C1 segment of cervical spinal cord (tissue), 14 donors: ENCODE measurements at places on chromosomes 5 and 9.
A peak's percentile ranks its signal among the peaks of the same experiment; 100 is the strongest.

- DNase-seq: peak; percentile 58
Observed at GRCh38 chr5:147688656-147689356, 93.7 kb downstream of the JAKMIP2 start.

- no peak for DNase-seq
Observed at GRCh38 chr5:101424530-101425175, 521.6 kb upstream of the ST8SIA4 start.

DNA sequence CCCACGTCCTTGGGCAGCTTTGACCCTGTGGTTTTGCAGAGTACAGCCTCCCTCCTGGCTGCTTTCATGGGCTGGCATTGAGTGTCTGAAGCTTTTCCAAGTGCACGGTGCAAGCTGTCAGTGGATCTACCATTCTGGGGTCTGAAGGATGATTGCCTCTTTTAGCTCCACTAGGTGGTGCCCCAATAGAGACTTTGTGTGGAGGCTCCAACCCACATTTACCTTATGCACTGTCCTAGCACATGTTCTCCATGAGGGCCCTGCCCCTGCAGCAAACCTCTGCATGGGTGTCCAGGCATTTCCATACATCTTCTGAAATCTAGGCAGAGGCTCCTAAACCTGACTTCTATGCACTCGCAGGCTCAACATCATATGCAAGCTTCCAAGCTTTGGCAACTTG, 644.2 kb upstream of the CDH9 start:
- no peak for DNase-seq

DNA sequence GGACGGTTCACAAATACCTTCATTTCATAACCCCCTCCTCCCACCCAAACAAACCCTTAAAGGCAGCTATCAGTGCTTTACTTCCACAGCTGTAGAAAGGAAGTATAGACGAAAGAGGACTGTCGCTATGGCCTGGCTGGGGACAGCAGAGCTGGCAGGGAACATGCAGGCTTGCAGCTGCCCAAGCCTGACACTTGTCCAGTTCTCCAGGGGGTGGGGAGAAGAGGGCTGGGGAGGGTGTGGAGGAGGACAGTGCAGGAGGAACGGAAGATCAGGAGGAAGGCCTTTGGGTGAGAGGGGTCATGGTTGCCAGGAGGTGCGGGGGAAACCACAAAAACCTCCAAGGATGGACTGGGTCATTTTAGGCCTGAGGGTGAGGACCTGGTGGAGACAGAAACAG, 25.9 kb downstream of the ARPC5L start:
- DNase-seq: no peak

- peak; percentile 88 for DNase-seq
Observed at GRCh38 chr9:128127990-128128835, 684 bp upstream of the PTGES2 start.

DNA sequence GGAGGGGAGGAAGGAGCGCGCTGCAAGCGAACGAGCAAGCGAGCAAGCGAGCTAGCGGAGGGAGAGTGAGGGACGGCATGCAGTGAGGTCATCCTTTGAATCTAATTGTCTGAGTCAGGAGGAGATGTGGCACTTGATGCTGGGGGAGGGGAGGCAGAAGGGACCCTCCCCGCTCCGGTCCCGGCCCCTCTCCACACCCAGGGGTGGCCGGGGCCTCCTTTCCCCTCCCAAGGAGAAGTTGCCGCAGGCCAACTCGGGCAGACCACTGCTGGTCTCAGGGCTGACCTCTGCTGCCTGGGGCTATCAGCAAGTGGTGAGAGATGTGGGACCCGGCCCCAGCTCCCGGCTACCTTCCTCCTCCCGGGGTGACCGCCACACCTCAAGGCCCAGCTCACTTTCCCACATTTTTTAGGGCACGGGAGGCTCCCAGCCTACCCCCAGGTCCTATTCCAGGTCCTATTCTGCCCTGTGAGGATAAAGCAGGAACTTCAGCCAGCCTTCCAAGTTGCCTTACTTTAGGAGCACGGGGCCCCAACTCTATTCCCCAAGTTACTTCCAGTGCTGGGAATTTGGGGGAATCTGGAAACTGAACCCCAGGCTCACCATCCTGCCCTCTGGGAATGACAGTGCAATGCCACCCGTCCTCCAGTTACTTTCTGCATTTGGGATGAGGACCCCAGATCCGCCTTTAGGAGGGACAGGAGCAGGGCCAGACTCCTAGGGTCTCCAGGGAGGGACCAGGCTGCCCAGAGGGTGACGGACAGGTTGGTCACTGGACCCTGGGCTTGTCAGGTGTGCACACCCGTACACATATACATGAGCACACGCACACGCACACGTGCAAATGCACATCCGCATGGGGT, 11.1 kb downstream of the CNTFR start:
- DNase-seq: peak; percentile 36

DNA sequence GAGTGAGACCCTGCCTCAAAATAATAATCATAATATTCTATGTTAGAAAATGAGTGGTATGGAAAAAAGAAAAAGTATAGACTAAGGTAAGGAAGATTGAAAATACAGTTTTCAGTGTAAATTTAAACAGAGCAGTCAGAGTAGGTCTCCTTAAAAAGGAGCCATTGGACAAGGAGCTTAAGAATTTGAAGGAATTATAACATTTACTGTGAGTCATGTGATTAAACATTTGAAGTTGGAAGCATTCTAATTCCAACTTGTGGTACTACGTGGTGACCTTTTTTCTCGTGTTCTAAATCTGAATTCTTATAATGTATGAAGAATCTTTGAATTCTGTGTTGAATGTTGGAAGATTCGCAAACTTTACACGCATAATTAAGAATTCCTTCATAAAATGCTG, 39.3 kb upstream of the TMEM171 start:
- DNase-seq: no peak

- no peak for DNase-seq
Observed at GRCh38 chr5:77638763-77639671, 504 bp upstream of the OTP start.

DNA sequence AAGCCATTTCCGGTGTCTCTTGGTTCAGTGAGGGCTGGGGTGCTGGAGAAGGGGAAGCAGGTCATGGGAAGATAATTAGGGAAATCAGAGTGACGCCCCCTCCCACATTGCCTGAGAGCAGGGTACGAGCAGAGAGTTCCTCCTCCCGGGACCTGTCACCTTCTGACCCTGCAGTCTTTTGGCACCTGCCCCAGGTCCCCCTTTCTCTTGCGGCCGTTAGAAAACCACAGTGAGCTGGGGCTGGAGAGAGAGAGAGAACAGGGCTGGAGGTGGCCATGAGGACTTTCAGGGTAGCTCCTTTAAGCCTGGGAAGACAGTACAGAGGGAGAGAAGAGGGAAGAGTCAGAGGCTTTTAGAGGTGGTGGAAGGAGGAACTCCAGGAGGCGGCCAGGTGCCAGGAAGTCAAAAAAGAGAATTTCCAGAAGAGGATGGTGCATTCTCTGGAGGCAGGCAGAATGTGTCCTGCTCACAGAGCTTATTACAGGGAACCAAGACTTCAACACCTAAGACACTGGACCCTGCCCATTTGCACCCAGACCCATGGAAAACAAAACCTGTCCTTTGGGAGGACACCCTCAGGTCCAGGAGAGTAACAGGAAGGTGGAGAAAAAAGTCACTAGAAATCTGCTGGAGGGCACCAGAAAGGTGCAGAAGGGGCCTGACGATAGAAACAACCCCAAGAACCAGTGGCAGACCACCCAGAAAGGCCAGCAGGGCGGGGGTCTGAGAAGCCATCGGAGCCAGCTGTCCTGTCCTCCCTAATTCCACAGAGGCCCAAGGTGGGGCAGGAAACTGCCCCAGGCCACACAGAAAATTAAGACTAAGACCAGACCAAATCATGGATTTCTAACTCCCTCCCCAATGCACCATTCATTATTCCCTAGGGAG, 6.5 kb upstream of the ACSL6 start:
- DNase-seq: no peak

DNA sequence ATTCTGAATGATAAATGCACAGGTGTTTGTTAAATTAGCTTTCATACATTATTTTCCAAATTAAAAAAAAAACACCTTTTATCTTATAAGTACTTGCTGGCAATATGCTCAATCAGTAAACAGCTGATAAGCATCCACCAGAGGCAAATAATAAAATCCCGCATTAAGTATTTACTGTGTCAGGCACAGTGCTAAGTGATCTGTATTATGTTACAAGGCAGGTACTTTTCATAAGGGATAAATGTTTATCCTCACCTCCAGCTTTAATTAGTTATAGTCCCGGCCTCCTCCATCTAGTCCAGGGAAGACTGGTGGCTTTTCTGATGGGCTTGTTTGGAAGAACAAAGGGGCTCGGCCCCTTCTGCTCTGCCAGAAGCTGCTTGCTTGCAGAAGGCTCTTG, 40.1 kb downstream of the PFDN1 start:
- DNase-seq: no peak

GRCh38 chr9:18881758-18882157, 151.3 kb downstream of the SAXO1 start:
- no peak for DNase-seq

GRCh38 chr5:116289276-116289675, 204.5 kb downstream of the COMMD10 start:
- DNase-seq: no peak

GRCh38 chr9:12930906-12931305, 156.1 kb downstream of the LURAP1L start:
- DNase-seq: no peak

DNA sequence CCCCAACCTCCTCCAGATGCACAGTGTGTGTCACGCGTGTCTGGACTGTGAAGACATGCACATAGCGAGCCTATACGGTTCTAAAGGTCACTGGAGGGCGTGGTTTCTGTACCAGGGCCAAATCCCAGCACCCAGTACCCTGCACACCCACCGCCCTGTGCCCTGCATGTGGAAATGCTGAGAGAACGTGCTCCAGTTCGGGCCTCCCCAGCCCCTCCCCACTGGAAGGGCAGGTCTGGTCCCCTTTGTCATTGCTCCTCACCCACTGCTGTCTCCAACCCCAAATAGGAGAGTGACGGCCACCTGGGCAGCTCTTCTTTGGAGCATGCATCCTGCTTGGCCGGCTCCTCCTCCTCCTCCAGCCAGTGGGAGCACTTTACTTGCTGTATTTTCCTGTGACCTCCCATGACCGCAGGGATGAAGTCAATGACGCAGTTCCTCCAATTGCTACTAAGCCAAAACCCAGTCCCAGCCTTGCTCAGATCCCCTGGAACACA, 116.7 kb downstream of the WNK2 start:
- no peak for DNase-seq

DNA sequence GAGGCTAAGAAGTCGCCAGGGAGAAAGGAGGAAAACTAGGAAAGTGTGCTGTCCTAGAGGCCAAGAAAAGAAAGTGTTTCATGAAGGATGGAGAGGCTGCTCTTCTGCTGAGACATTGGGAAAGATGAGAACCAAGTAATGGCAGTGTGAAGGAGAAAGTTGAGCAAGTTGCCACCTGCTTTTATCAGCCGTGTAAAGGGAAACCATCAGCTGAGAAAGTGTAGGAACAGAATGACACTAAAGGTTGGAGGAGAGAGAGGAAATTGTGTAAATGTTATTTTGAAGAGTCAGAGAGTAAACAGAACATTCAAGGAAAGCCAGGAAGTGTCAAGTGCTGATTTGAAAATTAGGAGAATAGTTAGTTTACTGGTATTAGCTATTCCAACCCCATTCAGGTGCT, 125.0 kb downstream of the CEMIP2 start:
- DNase-seq: no peak

DNA sequence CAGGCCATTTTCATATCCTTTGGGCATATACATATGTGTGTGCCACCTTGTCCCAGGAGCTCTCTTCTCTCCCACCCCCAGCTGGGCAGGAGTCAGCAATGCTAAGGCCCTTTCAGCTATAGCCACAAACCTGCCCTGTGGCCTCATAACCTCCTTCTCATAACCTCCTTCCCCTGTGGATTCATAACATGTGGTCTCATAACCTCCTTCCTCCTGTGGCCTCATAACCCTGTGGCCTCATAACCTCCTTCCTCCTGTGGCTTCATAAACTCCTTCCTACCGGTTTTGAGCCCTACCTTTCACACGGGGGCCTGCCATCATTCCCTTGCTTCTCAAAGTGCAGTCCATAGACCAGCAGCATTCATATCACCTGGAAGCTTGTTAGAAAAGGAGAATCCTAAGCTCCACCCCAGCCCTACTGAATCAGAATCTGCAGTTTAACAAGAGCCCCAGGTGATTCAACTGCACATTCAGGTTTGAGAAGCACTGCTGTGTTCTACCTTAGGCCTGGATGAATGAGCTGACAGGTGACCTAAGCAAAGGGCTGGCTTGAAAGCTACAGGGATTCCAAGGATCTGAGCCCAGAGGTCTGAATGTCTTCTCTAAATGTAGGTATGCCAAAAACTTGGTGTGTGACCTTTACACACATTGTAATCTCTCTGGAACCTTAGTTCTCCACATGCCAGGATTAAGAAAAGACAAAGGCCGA, 41.9 kb upstream of the PLPP6 start:
- no peak for DNase-seq

DNA sequence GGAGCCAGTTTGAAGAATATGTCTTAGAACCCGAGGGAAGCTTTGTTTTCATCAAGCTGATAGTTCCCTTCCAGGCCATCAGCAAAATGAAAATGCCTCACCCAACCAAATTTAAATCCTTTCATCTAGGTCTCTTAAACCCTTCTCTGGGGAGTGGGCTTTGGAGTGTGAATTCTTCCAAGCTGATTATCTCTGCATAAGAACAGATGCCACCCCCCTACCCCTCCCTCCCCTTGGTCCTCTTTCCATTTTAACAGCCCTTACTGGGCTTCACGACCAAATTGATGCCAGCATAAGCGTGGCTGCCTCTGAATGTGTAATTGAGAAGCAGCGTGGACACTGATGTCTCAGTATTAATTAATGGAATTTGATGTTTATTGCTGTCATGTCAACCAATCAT, 509.7 kb upstream of the CLINT1 start:
- no peak for DNase-seq

GRCh38 chr9:104743376-104743985, 4.0 kb upstream of the NIPSNAP3A start:
- DNase-seq: no peak

DNA sequence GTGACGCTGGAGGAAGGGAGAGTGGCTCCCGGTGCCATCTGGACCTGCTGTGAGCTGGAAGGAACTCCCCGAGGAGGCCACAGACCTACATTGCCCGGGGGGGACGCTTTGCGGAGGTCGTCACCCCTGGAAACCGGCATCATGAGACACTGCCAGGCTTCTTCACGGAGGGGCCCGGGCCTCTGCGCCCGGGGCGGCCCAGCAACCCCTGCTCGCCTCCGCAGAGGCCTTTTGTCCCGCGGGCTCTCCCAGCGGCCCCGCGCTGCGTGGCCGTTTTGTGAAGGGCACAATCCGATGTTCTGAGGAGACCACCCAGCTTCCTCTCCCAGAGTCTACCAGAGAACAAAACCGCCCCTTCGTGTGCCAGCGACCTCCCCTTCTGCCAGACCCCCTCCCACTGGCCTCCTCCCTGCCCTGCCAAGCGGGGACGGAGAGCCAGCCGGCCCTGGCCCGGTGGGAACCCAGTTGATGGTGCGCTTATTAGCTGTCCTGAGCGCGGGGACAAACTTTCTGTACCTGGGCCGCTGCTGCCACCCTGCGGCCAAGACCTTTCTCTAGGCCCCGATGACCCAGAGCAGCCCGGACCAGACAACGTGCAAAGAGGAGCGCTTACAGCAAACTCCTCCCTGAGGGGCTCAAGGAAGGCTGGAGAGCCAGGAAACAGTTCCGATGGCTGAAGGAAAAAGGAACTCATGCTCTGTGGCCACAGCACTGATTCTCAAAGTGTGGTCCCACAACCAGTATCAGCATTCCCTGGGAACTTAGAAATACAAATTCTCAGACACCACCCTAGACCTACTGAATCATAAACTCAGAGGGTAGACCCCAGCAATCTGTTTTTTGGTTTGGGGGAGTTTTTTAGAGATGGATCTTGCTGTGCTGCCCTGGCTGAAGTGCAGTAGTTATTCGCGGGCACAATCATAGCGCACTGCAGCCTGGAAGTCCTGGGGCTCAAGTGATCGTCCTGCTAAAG, 86.7 kb downstream of the SLC1A3 start:
- DNase-seq: peak; percentile 72
